K562 (cell line): ENCODE measurements at places on chromosomes 12 and 14. TPM values are rescaled to one million over a fixed set of nuclear protein-coding genes. Genes with fewer than 3 reads are reported as not detected.

ERP27 gene
- not detected in 2 replicates for polyA plus RNA-seq

ART4 gene
- polyA plus RNA-seq, result not detected in 2 replicates

MUCL1 gene
- not detected in 2 replicates for polyA plus RNA-seq

FLRT2 gene
- polyA plus RNA-seq, result not detected in 2 replicates

PLEKHD1 gene
- not detected in 2 replicates for polyA plus RNA-seq

ACTN1 gene
- 30.8 and 34.5 TPM in 2 replicates for polyA plus RNA-seq

STAB2 gene
- not detected in 2 replicates for polyA plus RNA-seq
